ENCODE measurements at places on chromosomes 5 and 9.

DNA sequence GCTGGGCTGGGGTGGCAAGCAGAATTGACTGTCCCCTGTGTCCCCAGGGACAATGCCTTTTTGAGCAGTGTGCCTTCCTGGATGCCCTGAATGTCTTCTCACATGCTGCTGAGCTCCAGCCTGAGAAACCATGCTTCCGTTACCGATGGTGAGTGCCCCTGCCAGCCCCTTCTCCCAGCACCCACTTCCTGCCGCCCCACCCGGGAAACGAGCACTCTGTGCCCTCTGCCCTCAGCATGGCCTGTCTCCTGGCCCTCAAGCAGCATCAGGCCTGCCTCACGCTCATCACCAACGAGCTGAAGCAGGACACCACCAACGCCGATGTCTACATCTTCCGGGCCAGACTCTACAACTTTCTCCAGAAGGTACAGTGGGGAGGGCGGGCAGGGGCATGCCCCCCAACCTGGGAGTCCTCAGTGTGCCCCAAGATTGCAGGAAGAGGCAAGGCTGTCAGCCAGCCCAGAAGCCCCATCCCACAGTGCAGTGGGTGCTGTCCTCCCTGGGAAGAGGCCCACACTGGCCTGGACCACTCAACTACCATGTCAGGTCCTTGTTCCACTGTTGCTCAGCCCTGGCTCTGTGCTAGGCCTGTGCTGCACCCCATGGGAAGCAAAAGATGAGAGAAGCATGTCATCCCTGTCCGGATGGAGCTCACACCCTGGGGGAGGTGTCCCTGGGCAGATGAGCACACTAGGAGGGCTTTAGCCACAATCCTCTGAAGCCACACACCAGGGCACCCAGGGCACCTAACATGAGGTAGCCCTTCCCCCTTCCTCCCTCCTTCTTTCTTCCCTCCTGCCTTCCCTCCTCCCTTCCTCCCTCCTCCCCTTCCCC, 4.4 kb downstream of the TTC16 start:
- no peak for DNase-seq

DNA sequence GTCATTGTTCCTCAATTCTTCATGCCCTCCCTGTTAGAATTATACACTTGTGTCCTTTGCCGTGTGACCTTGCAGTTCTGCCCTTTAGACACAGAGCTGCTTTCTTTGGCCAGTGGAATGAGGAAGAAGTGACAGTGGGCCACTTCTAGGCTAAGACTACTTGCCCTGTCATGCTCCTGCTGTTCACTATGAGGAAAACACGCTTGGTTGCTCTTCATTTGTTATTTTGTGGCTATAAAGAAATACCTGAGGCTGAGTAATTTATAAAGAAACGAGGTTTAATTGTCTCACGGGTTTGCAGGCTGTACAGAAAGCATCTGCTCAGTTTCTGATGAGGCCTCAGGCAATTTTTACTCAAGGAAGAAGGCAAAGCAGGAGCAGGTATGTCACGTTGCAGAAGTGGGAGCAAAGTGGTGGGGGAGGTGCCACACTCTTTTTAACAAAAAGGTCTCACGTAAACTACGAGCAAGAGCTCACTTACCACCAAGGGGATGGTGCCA, 279.1 kb upstream of the DMAC1 start:
- no peak for DNase-seq

GRCh38 chr5:108315829-108316228, 66.1 kb downstream of the FBXL17 start:
- DNase-seq, result no peak

DNA sequence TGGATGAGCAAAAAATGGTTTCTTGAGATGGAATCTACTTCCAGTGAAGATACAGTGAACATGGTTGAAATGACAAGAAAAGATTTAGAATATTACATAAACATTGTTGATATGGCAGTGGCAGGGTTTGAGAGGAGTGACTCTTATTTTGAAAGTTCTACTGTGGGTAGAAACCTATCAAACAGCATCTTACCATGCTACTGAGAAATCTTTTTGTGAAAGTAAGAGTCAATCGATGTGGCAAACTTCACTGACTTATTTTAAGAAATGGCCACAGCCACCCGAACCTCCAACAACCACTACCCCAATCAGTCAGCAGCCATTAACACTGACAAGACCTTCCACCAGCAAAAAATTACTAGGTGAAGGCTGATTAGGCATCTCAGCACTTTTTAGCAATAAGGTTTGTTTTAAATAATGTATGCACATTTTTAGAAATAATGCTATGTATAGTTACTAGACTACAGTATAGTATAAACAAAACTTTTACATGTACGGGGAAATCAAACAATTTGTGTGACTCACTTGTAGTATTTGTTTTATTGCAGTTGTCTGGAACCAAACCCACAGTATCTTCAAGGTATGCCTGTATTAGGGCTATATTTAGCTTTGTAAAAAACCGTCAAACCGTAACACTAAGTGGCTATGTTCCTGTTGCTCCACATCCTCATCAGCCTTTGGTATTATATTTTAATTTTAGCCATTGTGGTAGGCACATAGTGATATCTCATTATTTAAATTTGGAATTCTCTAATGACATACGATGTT, 30.6 kb upstream of the ADAMTS6 start:
- DNase-seq, result no peak

DNA sequence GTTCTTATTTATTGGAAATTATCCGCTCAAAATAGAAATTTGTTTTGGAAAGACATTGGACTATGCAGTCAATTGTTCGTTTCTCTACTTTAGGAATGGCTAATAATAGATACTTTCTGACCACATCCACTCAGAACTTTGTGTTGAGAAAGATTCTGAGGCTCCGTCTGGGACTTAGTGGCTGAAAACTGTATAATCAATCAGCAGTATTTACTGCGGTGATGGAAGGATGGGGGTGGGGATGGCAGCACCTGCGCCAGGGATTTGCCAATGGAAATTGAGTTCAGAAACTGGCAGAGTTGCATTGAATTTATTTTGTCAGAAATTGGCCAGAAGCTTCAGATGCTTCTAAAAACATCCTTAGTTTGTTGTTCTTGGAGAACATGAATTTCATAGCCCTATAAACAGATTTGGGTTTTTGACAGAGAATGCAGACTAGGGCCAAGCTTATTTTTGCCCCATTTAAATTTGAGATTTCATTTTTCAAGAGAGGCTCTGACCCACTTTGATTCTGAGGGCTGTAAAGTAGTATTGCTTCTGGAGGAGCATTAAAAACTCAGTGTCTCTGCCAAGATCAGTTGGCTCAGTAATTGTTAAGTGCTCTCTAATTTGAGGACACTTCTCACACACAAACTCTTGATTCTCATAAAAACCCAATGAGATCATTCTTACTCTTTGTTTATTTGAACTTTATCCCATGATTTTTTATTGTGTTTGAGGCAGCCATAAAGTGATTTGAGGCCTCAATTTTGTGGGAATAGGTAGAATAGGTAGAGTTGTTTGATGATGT, 215.1 kb downstream of the CD180 start:
- no peak for DNase-seq

- no peak for DNase-seq
Observed at GRCh38 chr5:6484446-6484845, 35.8 kb downstream of the UBE2QL1 start.

DNA sequence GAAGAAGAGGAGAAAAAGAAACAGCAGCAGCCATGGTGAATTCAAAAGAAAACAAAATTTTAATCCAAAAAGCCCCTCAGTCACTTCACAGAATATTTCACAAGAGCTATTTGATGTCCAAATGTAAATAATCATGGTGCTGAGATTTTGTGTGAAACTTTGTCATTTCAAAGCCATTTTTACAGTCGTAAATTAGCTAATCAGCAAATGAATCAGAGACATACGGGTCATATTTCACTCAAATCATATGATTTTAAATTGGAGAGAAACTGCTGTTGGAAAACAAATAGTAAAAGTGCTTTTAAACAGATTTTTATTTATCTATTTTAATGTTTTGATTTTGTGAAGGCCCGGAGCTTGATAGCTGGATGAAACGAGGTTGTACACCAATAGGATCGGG, 101.4 kb upstream of the SMIM23 start:
- no peak for DNase-seq

DNA sequence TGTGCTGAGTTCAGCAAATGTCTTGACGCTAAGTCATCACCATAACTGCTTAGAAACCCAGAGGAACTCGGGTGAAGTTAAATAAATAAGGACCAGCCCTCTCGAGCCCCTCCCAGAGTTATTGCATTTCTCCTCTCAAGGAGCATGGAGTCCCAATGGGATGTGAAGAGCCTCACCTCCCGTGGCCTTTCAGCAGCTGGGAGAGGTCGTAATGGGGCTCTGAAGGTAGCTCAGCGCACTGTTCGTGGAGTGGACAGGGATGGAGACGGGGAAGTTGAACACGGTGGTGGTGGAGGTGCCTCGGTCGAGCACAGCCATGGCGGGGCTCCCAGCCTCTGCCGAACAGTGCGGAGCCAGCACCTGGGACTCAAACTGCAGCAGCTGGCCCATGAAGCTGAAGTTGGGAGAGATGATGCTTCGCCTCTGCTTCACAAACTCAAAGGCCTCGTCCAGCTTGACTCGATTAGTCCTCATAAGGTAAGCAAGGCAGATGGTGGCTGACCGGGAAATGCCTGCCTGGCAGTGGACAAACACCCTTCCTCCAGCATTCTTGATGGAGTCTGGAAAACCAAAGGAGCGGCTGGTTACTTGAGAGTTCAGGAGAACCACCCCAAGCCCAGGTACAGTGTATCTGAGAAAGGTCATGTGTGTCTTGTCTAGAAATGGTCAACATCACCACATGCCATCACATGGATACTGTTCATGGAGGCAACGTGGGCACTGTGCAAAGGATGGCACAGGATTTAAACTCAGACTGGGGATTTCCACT, 2.2 kb downstream of the DUSP1 start:
- no peak for DNase-seq

DNA sequence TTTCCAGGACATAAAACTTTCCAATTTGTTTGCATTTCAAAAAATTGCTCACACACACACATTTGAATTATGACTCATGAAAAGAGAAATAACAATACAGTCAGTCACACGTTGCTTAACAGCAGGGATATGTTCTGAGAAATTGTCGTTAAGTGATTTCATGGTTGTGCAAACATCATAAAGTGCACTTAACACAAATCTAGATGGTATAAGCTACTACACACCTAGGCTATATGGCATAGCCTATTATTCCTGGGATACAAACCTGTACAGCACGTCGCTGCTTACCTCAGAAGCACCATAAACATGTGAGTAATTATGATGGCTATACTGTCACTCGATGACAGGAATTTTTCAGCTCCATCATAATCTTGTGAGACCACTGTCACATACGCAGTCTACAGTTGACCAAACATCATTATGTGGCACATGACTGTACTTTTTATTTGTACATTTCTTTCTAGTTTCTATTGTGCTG, 378.2 kb downstream of the ACTL7B start:
- no peak for DNase-seq

GRCh38 chr5:75616371-75616881, 5.2 kb downstream of the ANKDD1B start:
- no peak for DNase-seq
